Fibroblast of upper back skin (primary cell): ENCODE measurements at places on chromosomes 6 and 20.

DNA sequence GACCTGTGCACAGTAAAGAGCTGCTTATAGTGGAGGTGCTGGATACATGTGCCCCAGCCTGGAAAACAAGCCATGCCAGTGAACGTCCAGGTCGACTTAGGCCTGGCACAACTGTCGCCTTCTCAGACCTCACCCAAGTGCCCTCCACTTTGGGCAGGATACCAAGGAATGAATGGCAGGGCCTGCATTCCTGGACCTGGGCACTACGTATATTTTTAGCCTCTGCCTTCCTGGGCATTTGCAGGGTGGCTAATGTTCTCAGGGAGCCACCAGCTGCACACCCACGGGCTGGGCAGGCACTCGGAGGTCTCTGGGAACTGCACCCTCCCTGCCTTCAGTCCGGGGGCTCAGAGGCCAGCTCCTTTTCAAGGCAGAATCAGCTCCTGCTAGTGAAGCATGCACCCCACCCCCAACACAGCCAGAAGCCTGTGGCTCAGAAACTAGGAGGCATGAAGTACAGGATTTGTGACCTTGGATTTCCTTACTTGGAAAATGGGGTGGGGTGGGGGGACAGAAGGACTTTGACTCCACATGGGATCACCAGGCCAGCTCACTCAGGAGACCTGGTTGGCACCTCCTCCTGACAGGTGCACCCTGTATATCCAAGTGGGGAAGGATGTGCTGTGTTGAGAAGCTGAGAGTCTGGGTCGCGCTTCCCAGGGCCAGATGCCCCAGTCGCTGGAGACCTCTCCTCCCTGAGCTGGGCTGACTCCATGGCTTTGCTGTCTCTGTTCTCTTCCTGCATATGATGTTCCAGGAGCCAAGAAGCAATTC lies 2.5 kb upstream of the LSM14B start:
- DNase-seq = no peak

DNA sequence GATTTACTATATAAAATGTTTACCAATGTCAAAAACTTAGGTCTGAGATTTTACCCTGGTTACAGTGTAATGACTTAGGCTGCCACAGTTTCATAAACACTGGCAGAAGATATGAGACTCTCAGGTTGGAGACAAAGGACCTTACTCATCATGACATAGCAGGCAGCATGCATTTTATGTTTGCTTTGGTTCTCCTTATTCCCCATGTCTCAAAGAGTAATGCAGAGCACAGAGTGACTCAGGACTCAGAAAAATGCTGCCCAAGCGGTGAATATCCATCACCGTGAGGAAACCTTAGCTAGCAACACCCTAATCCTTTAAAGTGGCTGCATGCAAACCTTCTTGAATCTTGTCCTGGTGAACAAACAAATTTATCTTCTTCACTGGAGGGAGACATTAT lies 112.1 kb upstream of the EYS start:
- DNase-seq = no peak

GRCh38 chr6:39152262-39152661 lies 37.3 kb upstream of the SAYSD1 start:
- no peak for DNase-seq

GRCh38 chr6:143620447-143620846 lies 57.3 kb upstream of the PHACTR2 start:
- DNase-seq = peak; percentile 74

DNA sequence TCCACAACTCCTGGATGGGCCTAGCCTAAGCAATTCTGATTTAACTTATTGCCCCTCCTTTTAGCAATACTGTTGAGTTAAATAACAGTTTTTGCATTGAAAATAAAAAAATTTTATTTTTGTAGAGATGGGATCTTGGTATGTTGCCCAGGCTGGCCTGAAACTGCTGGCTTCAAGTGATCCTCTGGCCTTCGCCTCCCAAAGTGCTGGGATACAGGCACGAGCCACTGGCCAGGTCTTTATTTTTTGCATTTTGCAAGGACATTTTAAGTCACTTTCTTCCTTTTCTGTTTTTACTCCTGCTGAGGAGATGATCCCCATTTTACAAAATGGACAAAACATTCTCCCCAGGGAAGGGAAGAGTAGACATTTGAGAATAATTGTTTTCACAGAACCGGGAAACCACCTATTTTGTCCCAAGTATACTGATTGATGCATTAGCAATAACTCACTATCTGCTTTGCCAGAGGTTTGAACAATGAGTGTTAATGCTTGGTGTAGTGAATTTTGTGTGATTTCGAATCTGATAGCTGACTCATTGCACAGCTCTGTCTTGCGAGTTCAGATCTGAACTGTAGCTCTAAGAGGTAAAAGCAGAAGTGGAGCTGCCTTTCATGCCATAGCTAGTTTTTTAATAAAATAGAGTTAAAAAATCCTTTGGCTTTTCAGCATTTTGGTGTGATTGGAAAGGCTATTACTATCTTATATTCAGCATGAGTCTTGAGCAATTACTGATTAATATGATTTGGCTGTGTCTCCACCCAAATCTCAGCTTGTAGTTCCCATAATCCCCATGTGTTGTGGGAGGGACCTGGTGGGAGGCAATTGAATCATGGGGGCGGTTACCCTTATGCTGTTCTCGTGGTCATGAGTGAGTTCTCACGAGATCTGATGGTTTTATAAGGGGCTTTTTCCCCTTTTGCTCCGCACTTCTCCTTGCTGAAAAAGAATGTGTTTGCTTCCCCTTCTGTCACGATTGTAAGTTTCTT lies 20.9 kb downstream of the IGF2R start:
- DNase-seq = no peak
